ENCODE measurements at places on chromosomes 6 and 20.

DNA sequence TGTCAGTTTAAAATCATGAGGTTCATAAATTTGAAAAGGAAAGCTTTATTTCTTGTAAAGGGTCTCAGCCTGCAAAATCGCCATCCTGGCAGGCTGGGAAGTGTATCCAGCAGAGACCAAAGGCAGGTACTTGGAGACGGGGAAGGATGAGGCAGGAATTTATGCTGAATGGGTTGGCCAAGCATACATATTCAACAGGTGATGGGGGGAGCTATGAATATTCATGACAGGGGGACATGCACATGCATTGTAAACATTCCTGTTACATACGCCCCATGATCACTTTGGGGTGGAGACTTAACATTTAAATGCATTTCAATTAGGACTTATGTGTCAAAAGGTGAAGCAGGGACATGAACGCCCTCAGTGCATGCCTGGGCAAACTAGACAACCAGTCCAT, 9.8 kb upstream of the SLC22A1 start:
- DNase-seq = no peak

DNA sequence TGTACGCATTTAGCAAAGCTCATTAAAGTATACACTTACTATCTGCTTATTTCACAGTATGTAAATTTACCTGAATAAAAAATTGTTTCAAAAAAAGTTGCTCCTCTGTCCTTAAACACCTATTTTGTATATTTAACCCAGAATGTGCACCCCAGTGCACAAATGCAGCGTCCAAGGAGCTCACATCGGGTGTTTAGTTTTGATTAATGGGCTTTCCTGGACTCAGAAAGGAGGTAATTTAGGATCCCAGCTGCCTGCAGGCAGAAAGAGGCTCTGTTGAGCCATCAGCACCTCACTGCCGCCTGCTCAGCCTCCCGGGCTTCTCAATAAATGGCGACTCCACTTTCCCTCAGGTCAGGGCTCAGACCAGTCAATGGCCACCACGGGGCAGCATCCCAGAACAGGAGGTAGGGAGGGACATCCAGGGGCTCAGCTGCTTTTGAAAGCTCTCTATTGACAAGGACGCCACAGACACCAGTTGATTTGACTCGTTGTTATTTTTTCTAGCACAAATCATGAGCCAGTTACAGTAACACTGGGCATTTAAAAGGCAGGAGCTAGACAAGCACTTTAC, 70.2 kb upstream of the TBC1D7 start:
- no peak for DNase-seq

GRCh38 chr6:170522565-170523183, 30.4 kb downstream of the PSMB1 start:
- DNase-seq = no peak

DNA sequence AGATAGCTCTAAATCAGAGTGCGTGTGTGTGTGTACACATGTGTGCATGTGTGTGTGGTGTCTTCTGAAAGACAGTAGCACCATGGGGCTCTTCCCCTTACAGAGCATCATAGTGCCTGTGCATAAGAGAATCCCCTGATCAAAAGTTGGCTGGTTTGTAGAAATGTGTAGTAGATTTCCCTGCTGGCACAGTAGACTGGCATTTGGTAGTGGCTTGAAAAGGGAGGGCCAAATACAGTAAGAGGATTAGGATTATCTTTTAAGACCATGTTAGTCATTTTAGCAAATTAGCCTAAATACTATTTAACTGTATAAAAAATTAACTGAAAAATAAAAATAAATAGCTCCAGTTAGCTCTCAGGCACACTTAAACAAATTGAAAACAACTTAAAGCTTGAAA, 112.6 kb downstream of the B3GAT2 start:
- DNase-seq = no peak

DNA sequence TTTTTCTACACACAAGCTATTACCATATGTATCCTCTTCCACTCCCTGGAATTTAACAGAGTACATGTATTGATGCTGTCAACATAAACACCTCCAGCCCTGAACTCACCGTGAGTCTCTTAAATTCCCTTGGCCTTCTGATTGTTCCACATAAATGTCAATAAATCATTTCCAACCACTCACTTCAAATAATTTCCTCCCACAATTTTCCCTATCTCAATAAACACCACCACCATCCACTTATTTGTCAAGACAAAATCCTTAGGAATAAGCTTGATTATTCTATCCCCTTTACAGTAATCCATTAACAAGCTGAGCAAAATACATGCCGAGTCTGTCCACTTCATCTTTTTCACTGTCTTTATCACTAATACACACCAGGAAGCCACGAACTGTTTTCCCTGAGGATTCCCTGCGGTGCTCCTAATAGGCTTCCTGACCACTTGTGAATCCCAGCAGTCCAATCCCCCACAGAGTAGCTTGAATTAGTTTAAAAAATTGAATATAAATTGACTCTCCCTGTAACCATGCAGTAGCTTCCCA, 19.2 kb downstream of the HLA-DRB1 start:
- DNase-seq = no peak

- no peak for DNase-seq
These were observed 9.4 kb downstream of the MAS1 start for GRCh38 chr6:159899994-159900745.

- no peak for DNase-seq
These were observed 21.2 kb upstream of the ASF1A start for GRCh38 chr6:118872726-118873125.

DNA sequence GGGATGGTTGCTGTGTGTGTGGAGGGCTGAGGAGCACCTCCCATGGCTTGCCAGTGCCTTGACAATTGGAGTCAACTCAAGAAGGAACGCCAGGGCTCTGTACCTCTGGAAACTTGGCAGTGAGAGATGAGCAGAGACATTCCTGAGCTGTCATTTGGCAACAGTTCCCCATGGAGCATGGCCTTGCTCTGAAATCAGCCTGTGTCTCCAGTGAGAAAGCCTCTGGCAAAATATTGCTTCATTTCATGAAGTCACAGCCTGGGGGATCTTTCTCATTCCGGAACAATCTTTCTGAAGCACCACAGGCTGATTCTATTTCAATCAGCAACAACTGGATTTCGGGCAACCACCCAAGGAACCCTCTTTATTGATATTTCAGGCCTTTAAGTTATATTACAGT, 52.2 kb upstream of the FNDC1 start:
- DNase-seq = no peak

GRCh38 chr20:24153101-24154040, 164.8 kb upstream of the GGTLC1 start:
- DNase-seq = no peak

DNA sequence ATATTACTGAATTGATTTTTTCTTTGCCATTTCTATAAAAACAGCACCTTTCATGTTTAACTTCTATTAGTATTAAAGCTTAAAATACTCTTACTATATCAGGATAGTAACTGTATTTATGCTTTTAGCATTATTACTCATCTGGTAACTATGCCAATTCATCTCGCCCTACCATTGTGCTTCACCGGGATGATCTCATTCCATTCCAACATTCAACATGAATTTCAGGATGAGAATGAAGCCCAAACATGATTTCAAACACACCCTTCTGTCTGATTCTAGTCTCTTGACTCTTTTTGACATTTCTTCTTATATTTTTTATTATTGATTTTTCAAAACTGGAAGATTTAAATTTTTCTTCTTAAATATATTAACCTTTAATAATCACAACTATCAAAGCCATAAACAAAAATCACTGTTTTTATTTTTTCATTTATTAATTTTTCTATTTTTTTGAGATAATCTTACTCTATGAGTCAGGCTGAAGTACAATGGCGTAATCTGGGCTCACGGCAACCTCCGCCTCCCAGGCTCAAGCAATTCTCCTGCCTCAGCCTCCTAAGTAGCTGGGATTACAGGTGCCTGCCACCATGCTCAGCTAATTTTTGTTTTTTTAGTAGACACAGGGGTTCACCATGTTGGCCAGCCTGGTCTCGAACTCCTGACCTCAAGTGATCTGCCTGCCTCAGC, 46.7 kb downstream of the GJA1 start:
- peak; percentile 28 for DNase-seq

DNA sequence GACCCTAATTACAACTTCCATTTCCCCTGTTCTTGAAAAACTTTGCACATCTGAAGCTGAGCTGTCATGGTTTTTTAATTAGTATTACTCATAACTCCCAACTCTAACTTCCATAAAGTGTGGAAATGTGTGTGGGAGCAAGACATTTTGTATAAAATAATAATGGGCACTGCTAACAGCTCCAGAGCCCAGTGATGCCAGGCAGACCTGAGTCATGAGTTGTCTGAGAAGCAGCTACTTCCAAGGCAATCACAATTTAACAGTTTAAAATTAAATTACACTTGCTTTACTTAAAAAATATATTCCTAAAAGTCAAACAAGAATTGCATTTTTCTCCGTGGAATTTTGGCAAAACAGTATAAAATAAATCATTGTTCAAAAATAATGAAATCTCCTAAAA, 6.4 kb downstream of the SLC2A12 start:
- peak; percentile 21 for DNase-seq

DNA sequence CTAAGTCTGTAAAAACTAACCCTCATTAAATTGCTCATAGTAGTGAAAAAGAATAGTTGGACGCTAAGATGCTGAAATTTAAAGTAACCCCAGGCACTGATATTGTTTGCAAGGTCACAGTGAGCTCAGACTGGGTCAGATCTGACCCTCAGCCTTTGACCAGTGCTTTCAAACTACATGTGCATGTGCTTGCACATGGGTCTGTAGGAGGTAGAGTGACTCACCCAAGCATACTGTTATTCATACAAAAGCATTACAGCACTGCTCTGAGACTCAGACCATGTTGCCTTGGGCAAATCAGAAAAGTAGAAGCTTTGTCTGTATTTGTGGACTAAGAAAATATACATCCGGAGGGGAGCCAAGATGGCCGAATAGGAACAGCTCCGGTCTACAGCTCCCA, 326.4 kb upstream of the MARCKS start:
- peak; percentile 79 for DNase-seq

DNA sequence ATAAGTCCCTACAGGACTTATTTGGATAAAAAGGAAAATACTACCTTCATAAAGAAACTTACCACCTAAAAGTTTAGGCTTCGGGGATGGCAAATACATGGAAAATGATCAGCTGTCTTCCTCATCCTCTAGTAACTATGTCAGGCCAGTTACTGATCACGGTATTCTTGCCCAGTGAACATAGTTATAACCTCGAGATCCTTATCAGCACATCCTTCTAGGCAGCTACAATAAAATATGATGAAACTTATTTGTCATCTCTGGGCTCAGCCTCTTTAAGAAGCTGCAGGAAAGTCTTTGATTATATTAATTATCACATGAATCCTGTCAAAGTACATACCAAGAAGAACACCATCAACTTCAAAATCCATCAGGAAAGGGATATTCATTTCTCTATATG, 41.8 kb downstream of the SF3B5 start:
- no peak for DNase-seq

- DNase-seq = peak; percentile 1
These were observed 82.8 kb downstream of the CCDC170 start for GRCh38 chr6:151576633-151577032.

DNA sequence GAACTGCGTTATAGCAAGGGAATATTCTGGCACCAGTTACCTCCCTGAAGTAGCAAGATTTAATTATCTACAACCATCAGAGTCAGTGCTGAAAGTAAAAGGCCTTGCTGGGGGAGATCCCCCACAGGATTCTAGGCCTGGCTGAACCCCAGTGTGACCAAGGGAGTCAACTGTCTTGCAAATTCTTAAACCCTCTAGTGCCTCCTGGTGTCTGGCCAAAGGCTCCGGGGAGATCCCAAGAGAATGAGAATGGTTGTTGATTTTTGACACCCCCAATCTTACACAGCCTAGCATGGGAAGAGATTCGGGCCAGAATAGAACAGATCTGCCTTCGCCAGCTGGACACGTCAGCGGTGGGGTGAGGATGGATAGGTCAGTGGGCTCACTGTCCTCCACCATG, 179.4 kb downstream of the ERMARD start:
- no peak for DNase-seq

- no peak for DNase-seq
These were observed 175.9 kb upstream of the AFDN start for GRCh38 chr6:167650730-167651317.

DNA sequence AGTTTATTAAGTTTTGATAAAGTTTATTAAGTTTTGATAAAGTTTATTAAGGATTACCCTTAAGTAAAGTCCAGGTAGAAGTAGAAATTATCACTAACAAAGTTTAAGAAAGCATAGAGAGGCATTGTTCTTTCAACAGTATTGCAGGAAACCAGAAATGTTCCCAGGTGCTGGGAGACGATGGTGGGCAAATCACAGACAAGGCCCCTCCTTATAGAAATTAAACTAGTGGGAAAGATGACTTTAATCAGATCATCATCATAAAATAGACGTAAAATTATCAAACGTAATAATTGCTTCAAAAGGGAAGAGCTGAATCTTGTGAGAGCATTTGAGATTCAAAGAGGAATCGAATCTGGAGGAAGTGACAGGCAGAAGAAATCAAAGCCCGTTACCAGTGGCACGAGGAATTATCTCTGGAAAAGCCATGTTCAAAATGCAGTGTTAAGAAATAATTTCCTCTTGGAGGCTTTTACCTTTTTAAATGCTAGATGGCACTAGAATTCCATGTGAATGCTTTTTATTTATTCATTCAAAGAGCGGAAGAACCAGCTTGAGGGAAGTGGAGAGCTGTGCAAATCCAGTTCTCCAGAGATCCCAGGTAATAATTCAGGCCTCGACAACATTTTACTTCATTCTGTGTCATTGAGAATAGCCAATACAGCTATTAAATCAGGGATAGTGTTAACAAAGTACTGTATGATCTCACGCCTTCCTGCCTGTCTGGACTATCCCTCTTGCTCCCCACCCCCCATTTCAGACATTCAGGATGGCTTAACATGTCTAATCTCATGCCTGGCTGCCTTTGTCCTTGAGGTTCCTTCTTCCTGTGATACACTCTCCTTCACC, 1.0 kb upstream of the APMAP start:
- DNase-seq = peak; percentile 87
